ENCODE measurements at places on chromosomes 5 and 9.

GRCh38 chr5:61449804-61450492 is 117.9 kb downstream of the ZSWIM6 start:
- H3K4me3 ChIP-seq = no peak overlapping the region
- H3K27ac ChIP-seq = no peak overlapping the region
- no peak for DNase-seq
- H3K4me1 ChIP-seq = peaks cover 10% of the 10 kb centered on the region

DNA sequence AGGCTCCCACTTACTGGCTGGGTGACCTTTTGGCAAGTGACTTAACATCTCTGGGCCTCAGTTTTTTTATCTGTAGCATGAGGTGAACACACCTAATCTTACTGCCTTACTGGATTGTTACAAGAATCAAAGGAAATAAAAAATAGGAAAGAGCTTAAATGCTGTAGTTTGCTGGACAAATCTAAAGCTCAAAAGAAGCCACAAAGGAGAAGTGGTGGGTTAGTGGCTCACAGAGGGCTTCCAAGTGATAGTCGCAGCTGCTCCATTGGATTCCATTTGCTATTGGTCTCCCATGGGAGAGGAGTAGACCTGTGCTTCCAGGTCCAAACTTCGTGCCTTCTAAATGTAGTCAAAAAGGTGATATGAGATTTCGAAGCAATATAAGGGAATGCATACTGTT is 123.6 kb downstream of the SEMA6A start:
- peaks cover 7% of the 10 kb centered on the region for H3K36me3 ChIP-seq
- H3K27me3 ChIP-seq = no peaks in the 10 kb centered on the region
- H3K4me1 ChIP-seq = peaks cover 7% of the 10 kb centered on the region
- no peak overlapping the region for H3K4me3 ChIP-seq
- DNase-seq = no peak
- no peak overlapping the region for H3K27ac ChIP-seq

DNA sequence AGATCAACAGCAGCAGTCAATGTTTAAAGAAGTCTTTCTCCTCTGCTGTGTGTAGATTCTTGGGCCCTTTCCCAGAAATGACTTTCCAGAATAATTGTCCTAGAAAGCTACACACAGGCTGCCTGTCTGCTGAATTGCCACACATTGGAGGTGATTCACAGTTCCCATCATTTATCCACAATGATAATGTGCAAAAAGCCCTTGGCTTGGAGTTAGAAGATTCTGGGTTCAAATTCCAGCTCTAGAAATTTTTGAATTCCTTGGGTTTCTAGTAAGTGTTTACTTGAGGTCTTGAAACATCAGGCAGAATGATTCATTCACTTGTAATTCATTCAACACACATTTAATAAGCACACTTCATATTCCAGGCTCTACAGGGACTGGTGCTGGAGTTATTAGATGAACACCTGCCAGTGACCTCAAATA is 28.6 kb upstream of the EPB41L4B start:
- DNase-seq = no peak
- no peaks in the 10 kb centered on the region for H3K27me3 ChIP-seq
- H3K27ac ChIP-seq = no peak overlapping the region
- H3K36me3 ChIP-seq = no peaks in the 10 kb centered on the region
- H3K4me3 ChIP-seq = no peak overlapping the region
- no peaks in the 10 kb centered on the region for H3K4me1 ChIP-seq

- H3K36me3 ChIP-seq = no peaks in the 10 kb centered on the region
- H3K4me1 ChIP-seq = no peaks in the 10 kb centered on the region
- no peak for DNase-seq
- H3K27ac ChIP-seq = no peak overlapping the region
- H3K4me3 ChIP-seq = no peak overlapping the region
Observed at GRCh38 chr9:109520475-109521132, 22.5 kb upstream of the PTPN3 start.

DNA sequence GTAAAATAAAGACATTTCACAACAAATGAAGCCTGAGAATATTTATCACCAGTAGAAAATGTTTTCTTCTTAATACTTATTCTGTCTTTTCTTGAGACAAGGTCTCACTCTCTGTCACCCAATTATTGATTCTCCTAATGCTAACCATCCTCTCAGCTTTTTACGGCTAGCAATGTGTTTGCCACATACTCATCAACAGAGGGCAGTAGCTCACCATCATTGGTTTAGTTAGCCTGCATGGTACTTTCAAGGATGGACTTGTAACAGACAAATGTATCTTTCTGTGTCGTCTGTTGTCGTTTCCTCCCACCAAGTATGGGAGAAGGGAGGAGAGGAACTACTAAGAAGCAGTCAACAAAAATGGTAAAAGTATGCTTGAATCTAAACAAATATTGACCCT is 5.9 kb upstream of the ACO1 start:
- peak; percentile 30 for DNase-seq
- H3K27me3 ChIP-seq = peaks cover 30% of the 10 kb centered on the region
- no peak overlapping the region for H3K4me3 ChIP-seq
- H3K36me3 ChIP-seq = no peaks in the 10 kb centered on the region
- no peak overlapping the region for H3K27ac ChIP-seq

- no peak overlapping the region for H3K27ac ChIP-seq
- H3K36me3 ChIP-seq = no peaks in the 10 kb centered on the region
- no peak for DNase-seq
- H3K4me3 ChIP-seq = no peak overlapping the region
Observed at GRCh38 chr9:656926-657568, 184.4 kb upstream of the DMRT1 start.

GRCh38 chr5:26763215-26763614 is 275.2 kb downstream of the CDH9 start:
- H3K27ac ChIP-seq = no peak overlapping the region
- no peaks in the 10 kb centered on the region for H3K36me3 ChIP-seq
- no peaks in the 10 kb centered on the region for H3K27me3 ChIP-seq
- H3K4me3 ChIP-seq = no peak overlapping the region

GRCh38 chr5:102539562-102539961 is 40.8 kb upstream of the SLCO6A1 start:
- H3K27ac ChIP-seq = no peak overlapping the region
- H3K27me3 ChIP-seq = no peaks in the 10 kb centered on the region
- DNase-seq = no peak
- no peak overlapping the region for H3K4me3 ChIP-seq
- H3K36me3 ChIP-seq = no peaks in the 10 kb centered on the region

DNA sequence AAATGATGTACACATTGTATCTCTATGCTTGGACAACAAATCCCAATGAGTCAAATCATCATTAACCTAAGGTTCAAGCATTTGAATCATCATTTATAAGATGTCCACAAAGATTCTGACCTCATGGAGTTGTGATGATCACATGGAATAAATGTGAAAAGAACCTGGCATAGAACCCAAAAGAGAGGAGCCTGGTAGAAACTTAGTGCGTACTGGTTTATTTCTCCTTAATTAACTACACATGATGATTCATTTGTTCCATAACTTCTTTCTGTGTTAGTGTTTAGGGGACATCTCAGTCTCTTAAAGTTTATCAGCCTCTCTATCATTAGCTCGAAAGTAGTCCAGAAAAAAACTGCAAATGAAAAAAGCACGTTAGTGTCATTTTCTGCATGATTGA is 411.6 kb downstream of the BRINP1 start:
- H3K4me3 ChIP-seq = no peak overlapping the region
- H3K4me1 ChIP-seq = no peaks in the 10 kb centered on the region
- no peak overlapping the region for H3K27ac ChIP-seq
- H3K36me3 ChIP-seq = no peaks in the 10 kb centered on the region

DNA sequence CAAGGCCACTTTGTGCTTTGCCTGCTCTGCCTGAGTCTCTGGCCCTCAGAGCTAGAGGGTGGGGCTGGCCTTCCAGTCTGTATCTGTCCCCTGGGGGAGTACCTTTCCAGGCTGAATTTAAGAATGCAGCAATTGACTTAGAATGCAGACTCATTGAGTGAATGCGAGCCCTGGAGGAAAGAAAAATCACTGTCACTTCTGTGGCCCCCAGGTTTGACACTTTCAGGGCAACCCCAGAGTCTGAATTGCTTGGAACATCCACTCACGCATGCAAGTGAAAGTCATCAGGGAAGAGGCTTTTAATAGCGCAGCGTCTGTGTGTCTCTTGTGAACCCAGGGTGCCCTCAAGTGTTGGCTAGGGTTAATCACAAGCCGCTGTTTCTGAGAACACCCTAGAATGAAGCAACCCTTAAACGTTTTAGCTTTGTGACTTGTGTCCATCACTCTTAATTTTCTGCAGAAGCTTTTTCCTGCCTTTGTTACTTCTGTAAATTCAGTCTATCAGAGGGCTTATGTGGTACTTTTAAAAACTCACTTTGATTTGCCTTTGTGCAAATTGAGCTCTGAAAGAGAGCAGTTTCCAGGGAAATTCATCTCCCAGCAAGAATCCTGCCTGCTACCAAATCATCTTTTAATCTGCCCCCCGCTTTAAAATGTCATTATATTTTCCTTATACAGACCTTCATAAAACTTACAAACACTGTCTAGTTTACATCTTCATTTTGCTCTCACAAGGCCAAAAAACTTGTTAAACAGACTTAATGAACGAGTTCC is 146.8 kb upstream of the IQGAP2 start:
- H3K36me3 ChIP-seq = no peaks in the 10 kb centered on the region
- no peak overlapping the region for H3K4me3 ChIP-seq
- DNase-seq = peak; percentile 31
- H3K27ac ChIP-seq = no peak overlapping the region

DNA sequence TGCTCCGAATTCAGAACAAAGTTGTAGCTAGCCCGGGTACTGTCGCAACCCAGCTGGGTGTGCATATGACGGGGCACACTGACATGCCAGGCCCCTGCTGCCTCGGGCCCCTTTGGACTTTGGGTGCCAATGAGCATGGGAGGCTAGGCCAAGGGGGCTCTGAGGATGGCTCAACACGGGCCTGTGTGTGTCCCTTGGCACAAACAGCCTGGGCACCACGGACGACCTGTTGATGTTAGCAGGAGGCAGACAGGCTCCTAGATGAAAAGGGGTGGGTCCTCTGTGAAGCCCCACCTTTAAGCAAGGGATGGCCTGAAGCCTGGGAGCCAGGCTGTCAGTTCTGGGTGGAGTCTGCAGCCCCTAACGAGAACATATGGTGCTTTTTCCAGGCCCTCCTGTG is 1688.2 kb downstream of the EFNA5 start:
- H3K27me3 ChIP-seq = no peaks in the 10 kb centered on the region
- no peak for DNase-seq
- H3K4me1 ChIP-seq = no peaks in the 10 kb centered on the region
- H3K4me3 ChIP-seq = no peak overlapping the region
- no peaks in the 10 kb centered on the region for H3K36me3 ChIP-seq
- H3K27ac ChIP-seq = no peak overlapping the region

DNA sequence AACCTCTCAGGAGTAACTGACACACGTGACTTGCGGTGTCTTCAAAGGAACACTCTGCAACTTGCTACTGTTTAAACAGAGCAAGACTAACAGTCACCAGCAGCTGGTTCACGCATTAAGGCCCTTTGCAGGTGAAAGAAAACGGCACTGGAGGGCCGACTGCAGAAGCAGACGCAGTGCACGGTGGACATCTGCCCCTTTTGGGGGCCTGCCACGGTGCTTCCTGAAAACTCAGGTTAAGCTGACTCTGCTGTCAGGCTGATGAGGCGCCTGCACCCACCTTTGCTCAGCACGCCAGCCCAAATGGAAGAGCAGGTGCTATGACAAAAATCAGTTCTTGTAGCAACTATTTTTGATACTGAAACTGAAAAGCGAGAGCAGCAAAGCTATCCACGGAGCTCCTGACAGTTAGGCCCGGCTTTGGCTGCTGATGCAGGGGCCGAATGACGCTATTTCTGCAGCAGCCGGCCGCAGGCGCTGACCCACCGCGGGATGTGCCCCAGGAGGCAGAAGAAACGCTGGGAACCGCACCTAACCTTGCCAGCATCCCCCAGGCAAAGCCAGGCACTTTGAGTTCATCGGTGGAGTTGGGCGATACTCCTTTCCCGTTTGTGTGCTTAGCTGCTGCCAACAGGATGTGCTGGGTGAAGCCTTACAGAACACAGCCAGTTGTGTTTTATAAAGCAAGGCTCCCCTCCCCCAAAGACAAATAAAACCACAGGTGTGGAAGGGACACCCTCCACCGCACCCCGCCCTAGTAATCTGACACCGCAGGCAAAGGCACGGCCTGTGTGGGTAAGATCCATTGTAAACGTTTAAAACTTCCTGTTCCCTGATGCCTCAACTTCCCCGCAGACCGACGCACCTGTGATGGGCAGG is 21.1 kb upstream of the TERT start:
- H3K4me1 ChIP-seq = peaks cover 63% of the 10 kb centered on the region
- peaks cover 21% of the 10 kb centered on the region for H3K36me3 ChIP-seq
- DNase-seq = peak; percentile 32
- H3K27me3 ChIP-seq = no peaks in the 10 kb centered on the region

DNA sequence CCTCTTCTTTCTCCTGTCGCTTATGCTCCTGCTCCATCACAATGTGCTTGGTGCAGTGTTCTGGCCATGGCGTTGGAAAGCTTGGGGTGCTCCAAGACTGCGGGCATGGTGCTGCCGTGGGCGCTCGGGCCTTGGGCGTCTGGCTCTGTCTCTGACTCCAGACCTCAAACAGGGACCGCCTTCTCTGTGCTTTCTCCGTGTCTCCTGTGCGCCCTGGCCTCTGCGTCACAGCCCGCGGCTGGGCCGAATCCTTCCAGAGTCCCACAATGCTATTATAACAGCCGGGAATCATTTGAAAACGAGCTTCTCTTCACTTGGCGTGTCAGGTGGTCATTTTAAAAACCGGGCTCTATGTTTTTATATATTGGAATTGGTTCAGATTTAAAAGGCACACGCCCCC is 32.4 kb upstream of the PUM3 start:
- no peak overlapping the region for H3K27ac ChIP-seq
- H3K27me3 ChIP-seq = peaks cover 72% of the 10 kb centered on the region
- H3K36me3 ChIP-seq = no peaks in the 10 kb centered on the region

DNA sequence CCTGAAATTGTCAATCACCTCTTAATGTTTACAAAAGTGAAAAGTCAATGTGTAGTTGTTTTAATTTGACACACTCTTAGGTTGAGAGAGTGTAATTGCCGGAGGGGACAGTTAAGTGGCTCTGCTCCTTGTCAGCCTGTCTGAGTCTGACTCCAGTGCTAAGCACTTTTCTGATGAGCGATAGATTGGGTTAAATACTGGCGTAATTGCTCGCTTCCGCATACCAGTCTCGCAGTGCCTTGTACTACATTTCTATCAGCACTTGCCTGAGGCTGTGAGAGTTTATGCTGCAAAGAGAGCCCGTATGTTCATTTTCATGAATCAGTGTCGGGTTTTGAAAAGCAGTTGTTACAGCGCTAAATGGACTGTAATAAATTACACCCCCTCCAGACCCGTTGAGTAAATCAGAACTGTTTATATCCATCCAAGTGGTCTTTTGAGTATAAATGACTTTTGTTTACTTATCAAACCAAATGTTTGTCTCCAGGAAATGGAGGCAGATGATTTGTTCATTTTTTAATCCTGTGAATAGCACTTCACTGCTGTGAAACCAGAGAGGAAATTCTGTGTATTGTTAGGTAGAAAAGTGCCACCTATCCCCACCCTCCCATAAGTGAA is 41.0 kb upstream of the DMRT3 start:
- no peak overlapping the region for H3K4me3 ChIP-seq
- H3K36me3 ChIP-seq = no peaks in the 10 kb centered on the region
- DNase-seq = no peak
- no peaks in the 10 kb centered on the region for H3K4me1 ChIP-seq
